ENCODE measurements at places on chromosomes 3 and 15.

GRCh38 chr3:85252686-85253085 lies 293.9 kb downstream of the CADM2 start:
- DNase-seq = no peak

- DNase-seq = no peak
Measured at GRCh38 chr3:95939235-95939809, 875.1 kb upstream of the EPHA6 start.

DNA sequence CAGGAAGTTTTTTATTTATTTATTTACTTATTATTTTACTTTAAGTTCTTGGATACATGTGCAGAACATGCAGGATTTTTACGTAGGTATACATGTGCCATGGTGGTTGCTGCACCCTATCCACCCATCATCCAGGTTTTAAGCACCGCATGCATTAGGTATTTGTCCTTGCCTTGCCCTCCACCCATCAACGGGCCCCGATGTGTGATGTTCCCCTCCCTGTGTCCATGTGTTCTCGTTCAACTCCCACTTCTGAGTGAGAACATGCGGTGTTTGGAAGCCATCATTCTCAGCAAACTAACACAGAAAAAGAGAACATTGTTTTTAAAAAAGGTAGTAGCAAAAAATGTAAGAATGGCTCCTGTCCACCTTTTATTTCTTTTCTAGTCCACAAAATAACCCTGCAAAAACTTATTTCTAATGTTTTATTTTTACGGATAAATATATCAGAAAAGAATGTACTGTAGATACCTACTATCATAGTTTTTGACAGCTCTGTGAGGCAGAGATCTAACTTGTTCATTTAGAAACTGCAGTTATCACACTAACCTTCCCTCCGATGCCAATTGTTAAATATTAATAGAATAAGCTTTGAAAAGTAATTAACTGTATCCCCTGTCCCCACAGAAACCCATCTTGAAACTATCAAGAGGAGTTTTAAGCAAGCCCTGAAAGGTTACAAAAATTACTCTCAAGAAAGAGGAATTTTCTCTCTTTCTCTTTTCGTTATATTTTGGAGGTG lies 189.2 kb downstream of the LPP start:
- DNase-seq = no peak

DNA sequence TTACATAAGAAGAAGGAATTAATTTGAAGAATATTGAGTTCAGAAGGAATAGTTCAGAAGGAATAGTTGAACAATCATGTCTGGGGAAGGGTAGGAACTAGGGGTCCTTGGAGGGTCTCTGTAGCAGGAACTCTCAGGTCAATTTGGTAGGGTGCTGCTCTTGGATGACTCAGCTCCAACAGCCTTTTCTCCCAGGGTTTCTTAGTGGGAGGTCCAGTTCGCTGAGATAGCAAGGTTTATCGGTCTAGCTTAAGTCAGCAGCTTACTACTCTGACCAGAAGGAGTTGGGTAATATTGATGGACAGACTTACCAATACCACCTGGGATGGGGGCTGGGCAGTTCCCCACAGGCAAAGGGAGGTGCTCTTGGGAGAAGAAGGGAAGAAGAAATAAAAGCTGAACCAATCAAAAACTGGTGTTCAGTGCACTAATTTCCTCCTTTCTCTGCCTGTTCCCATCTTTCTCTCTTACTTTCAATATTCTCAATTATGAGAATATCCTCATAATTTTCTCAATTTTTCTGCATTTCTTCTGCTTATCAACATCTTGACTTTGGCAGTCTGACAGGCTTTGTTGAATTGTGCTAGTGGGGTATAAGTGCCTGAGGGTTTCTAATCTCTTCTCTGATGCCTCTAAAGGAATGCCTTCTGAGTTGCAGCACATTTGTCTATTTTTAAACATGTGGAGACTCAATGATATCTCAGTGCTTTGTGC lies 14.4 kb upstream of the MITF start:
- no peak for DNase-seq

- DNase-seq = no peak
Measured at GRCh38 chr15:73442421-73442820, 543 bp upstream of the REC114 start.

DNA sequence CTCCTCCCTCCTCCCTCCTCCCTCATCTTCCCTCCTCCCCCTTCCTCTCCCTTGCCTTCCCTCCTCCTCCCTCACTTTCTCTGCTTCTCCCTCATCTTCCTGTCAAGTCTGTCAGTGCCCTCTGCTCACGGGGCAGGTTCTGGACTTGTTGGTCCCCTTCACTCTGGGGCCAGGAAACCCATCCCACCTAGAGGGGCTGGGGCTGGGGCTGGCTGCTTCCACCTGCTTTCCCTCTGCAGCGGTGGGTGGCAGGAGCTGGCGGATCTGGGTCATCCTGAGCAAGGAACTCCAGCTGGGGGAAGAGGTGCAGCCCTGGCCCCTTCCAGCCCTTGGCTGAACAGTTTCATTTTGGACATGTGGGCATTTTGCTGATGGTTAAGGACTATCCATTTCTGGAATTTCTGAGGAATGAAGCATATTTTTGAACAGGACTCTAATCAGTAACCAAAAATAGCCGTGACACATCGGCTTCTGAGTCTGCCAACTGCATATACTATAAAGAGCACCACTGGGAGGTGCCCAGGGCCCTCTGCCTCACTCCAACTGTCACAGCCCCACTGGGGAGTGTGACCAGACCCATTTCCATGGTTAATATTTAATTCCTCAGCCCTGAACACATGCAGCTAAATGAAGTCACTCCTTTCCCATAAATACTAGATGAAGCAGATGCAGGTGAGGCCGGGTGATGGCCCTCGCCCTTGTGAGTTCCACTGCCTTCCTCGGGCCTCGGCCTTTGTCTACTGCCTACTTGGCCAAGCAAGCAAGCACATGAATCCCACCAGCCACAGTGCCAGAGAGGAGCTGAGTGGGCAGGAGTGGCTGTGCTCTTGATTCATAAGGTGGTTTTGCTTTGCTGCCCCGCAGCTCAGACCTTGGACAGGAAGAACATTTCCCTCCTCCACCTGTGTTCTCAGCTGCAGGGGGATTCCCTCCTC lies 39.8 kb downstream of the CHDH start:
- no peak for DNase-seq

DNA sequence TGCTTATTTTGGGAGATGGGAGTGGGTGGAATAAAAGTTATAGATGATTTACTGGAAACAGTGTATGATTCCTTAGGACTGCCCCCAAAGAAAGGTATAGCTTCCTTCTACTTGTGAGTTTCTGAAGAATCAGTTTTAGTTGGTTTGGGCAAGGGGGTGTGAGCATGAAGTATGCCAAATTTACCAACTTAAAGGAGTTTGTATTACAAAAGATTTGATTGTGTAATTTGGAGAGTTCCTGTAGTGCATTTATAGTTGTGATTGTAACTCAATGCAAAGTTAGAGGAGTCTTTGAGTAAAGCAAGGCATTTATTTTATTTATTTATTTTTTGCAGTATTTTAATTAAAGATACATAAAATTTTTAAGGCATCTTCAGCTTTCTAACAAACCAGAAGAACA lies 42.8 kb downstream of the TSC22D2 start:
- DNase-seq = no peak

- no peak for DNase-seq
Measured at GRCh38 chr15:98455904-98456303, 192.4 kb upstream of the IGF1R start.
